Temporal lobe (tissue), 4 donors: ENCODE measurements at places on chromosomes 13 and 19. TPM values are rescaled to one million over a fixed set of nuclear protein-coding genes. Genes with fewer than 3 reads are reported as not detected.

The CCL25 gene
- 0.25 TPM for total RNA-seq

The PRR19 gene
- 3.0 TPM for total RNA-seq

The TSKS gene
- total RNA-seq, result not detected

The YJU2 gene
- 10.3 TPM for total RNA-seq

The KANK3 gene
- 2.2 TPM for total RNA-seq

The CBY2 gene
- not detected for total RNA-seq

The LRP3 gene
- total RNA-seq, result 57.5 TPM

The CPB2 gene
- not detected for total RNA-seq

The MISP3 gene
- 1.7 TPM for total RNA-seq

The C19orf85 gene
- not detected for total RNA-seq

The TMEM38A gene
- total RNA-seq, result 4.7 TPM

The COL4A1 gene
- 64.4 TPM for total RNA-seq

The C1QTNF9 gene
- not detected for total RNA-seq

The CBARP gene
- 6.4 TPM for total RNA-seq

The C19orf81 gene
- not detected for total RNA-seq

The LHB gene
- not detected for total RNA-seq

The DPF1 gene
- 35.4 TPM for total RNA-seq
